ENCODE measurements at places on chromosomes 1 and 21. TPM values are rescaled to one million over a fixed set of nuclear protein-coding genes. Genes with fewer than 3 reads are reported as not detected.

LCE7A gene
- not detected for total RNA-seq

B3GALT2 gene
- total RNA-seq = 105 TPM

OR2L8 gene
- 5.0 TPM for total RNA-seq

CELF3 gene
- total RNA-seq = 71.4 TPM

NENF gene
- 14.7 TPM for total RNA-seq

MEF2D gene
- 10.0 TPM for total RNA-seq

FDPS gene
- 119 TPM for total RNA-seq

Measured in parietal lobe (tissue), 2 donors.